ENCODE measurements at places on chromosomes 2 and 18. TPM values are rescaled to one million over a fixed set of nuclear protein-coding genes. Genes with fewer than 3 reads are reported as not detected.
A peak's percentile ranks its signal among the peaks of the same experiment; 100 is the strongest.

OTX1 gene
- not detected for total RNA-seq

ERFE gene
- total RNA-seq: 1.8 TPM

MPPE1 gene
- total RNA-seq: 38.2 TPM

SP140L gene
- total RNA-seq: 20.6 TPM

ALPI gene
- not detected for total RNA-seq

ALPG gene
- total RNA-seq: not detected

G6PC2 gene
- not detected for total RNA-seq

GPN1 gene
- total RNA-seq: 24.1 TPM

GCFC2 gene
- total RNA-seq: 9.2 TPM

R3HDM1 gene
- total RNA-seq: 33.2 TPM

DNA sequence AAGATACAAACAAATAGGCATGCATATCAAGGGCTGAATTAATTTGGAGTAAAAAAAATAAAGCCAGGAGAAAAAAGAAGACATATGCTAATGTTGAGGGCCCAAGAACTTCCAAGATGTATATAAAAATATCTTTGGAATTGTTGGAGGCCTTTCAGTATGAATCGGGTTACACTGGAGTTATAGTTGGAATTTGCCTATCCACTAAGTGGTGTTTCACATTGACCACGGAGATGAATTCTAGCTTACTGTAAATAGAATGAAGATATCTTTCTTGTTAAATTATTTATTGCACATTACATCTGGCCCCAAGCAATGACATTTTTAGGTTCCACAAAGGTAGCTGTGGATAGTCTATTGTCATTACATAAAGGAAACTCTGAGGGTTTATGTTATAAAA is 38.5 kb upstream of the TRIB2 start:
- H3K27ac ChIP-seq: no peak overlapping the region
- no peaks in the 10 kb centered on the region for H3K27me3 ChIP-seq

- peak overlapping the region; percentile 55 for H3K27ac ChIP-seq
- no peak for DNase-seq
- H3K36me3 ChIP-seq: no peaks in the 10 kb centered on the region
- peaks cover 51% of the 10 kb centered on the region for H3K4me1 ChIP-seq
Observed at GRCh38 chr2:226887940-226888339, 52.1 kb downstream of the RHBDD1 start.

- no peak for DNase-seq
- H3K27ac ChIP-seq: no peak overlapping the region
- peaks cover 45% of the 10 kb centered on the region for H3K4me1 ChIP-seq
- no peaks in the 10 kb centered on the region for H3K36me3 ChIP-seq
- no peaks in the 10 kb centered on the region for H3K27me3 ChIP-seq
Observed at GRCh38 chr18:7879717-7880116, 312.6 kb downstream of the PTPRM start.

- H3K27me3 ChIP-seq: peaks cover 7% of the 10 kb centered on the region
- no peaks in the 10 kb centered on the region for H3K36me3 ChIP-seq
- DNase-seq: no peak
- H3K4me1 ChIP-seq: no peaks in the 10 kb centered on the region
Observed at GRCh38 chr18:73959352-73959751, 188.3 kb downstream of the FBXO15 start.

DNA sequence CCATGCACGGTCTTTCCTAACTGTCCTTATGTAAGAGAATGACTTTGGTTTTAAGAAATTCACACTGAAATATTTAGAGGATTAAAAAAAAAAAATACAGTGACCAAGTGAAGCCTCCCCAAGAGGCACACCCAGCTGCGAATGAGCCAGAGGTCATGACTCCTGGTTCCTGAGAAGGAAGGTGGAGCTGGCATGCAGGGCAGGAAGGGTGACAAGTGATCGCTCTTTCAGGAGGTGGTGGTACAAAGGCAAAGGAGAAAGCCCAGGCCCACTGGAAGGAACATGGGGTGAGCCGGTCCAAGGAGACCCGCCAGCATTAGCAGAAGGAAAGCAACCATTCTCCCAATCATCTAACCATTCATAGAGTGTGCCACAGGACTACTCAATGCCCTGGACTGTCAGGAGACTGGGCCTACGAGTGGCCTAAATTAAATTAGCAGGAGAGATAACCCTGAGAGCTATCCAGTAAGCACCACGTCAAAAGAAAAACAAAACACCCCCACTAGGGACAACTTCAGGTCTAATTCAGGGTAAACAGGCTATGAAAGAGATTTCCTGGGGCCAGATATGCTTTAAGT is 7.8 kb downstream of the INO80C start:
- no peak overlapping the region for H3K4me3 ChIP-seq
- DNase-seq: no peak
- no peaks in the 10 kb centered on the region for H3K27me3 ChIP-seq
- H3K36me3 ChIP-seq: peaks cover 2% of the 10 kb centered on the region
- H3K27ac ChIP-seq: peak overlapping the region; percentile 87

GRCh38 chr18:48153613-48154481 is 223.4 kb upstream of the SMAD2 start:
- no peaks in the 10 kb centered on the region for H3K27me3 ChIP-seq
- no peak for DNase-seq
- H3K36me3 ChIP-seq: no peaks in the 10 kb centered on the region
- peaks cover 11% of the 10 kb centered on the region for H3K4me1 ChIP-seq

GRCh38 chr2:60066096-60066839 is 487.2 kb downstream of the BCL11A start:
- H3K4me3 ChIP-seq: no peak overlapping the region
- H3K36me3 ChIP-seq: no peaks in the 10 kb centered on the region
- no peak for DNase-seq
- no peak overlapping the region for H3K27ac ChIP-seq

- peaks cover 3% of the 10 kb centered on the region for H3K4me1 ChIP-seq
- peaks cover 8% of the 10 kb centered on the region for H3K36me3 ChIP-seq
- H3K27me3 ChIP-seq: no peaks in the 10 kb centered on the region
- no peak for DNase-seq
- H3K27ac ChIP-seq: no peak overlapping the region
- no peak overlapping the region for H3K4me3 ChIP-seq
Observed at GRCh38 chr2:190431907-190432306, 23.8 kb downstream of the MFSD6 start.

DNA sequence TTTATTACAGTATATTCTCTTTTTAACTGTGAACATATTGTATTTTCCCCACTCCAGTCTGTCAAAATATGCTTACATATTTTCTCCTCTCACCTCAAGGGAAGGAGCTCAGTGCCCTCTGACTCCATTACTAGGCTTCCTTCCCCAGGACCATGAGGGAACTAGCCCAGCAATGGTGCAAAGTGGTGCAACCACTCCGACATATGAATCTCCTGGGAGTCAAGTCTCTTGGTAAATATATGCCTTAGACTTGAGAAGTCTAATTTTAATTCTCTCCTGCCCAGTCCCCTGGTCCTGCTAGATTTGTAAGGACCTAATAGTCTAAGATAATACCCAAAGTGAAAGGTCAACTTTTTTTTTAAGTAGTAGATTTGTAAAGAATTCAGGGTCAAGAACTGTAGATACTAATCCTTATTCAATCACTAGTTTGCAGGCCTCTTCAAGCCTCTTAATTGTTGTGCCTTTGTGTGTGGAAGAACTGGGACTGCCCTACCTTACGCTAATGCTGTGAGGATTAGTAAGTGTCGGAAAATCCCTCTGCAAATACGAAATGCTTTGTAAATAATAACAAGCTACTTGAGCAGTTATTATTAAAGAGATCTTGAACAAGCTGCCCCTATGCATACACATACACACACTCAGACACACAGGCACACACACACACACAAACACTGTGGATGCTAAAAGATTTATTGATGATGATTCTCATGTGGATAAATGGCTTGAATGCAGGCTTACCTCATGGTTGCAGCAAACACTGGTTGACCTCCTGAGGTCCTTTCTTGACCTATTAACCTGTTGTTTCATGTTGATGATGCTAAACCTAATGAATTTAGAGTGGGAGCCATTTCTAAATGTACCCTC is 251.2 kb upstream of the PARD3B start:
- no peak overlapping the region for H3K4me3 ChIP-seq
- peaks cover 5% of the 10 kb centered on the region for H3K27me3 ChIP-seq
- H3K4me1 ChIP-seq: no peaks in the 10 kb centered on the region
- no peak overlapping the region for H3K27ac ChIP-seq
- no peak for DNase-seq
- H3K36me3 ChIP-seq: no peaks in the 10 kb centered on the region

GRCh38 chr18:12880541-12880910 is 3.5 kb downstream of the PTPN2 start:
- no peak overlapping the region for H3K4me3 ChIP-seq
- H3K36me3 ChIP-seq: no peaks in the 10 kb centered on the region
- no peak for DNase-seq

- H3K36me3 ChIP-seq: no peaks in the 10 kb centered on the region
- H3K4me3 ChIP-seq: no peak overlapping the region
- no peak overlapping the region for H3K27ac ChIP-seq
Observed at GRCh38 chr2:30631051-30631671, 176.1 kb downstream of the CAPN13 start.

DNA sequence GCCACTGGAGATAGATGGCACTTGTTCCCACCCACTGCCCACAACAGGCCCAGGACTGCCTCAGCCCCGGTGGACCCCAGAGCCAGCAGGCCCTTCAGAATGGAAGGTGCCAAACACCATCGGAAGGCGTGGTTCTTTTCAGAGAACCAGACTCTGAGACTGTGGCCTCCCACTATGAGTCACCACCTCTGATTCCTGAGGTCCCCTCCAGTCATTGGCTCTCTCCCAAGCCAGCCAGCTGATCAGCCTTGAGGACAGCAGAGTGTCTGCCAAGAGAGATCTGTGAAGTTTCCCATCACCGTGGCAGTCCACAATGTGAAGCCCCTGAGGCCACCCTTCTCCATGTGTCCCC is 10.4 kb upstream of the MAP3K2 start:
- H3K36me3 ChIP-seq: no peaks in the 10 kb centered on the region
- no peak overlapping the region for H3K4me3 ChIP-seq
- DNase-seq: no peak
- peak overlapping the region; percentile 98 for H3K27ac ChIP-seq

- peak within 1 kb of the TSS; percentile 84 for H3K4me3 ChIP-seq
- no peaks in the 10 kb centered on the region for H3K27me3 ChIP-seq
- DNase-seq: peak; percentile 83
- peak within 1 kb of the TSS; percentile 80 for H3K27ac ChIP-seq
- H3K4me1 ChIP-seq: peaks cover 43% of the 10 kb centered on the region
Observed at GRCh38 chr2:204544961-204545860, at the start of gene PARD3B. PARD3B (plus strand) TSS chr2:204545475; CDS start chr2:204546000, 525 bp downstream.

DNA sequence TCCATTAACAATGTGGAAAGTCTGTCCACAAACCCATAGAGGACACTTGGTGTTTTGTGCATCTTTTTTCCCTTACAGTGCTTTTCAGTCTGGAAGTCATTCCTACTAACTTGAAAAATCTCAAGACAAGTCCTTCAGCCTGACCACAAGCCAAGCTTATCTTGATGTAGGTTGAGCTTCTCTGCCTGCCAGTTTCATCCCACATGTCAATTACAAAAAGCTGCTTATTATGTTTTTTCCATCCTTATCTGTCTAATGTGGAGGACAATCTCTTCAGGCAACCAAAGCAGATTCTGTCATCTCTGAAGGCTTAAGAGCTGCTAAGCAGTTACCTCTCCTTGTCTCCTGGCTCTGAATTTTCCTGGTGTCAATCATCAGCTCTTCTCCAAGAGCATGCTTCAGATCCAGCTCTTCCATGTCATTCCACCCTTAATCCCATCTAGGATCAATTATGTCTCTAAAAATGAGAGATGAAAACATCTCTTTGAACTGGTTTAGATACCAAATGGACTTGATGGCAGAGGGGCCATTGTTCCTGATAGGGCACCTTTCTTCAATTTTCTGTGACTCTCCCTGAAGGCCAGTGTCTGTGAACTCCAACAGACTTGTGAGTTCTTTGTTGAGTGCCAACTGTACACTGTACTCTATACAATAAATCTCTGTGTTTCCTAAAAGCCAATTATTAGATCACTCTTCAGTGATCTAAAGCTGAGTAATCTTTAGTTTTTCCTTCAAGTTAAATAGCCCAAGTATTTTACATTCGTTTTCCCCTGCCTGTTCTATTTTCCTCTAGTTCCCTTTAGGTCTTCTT is 208.6 kb downstream of the RBM43 start:
- no peaks in the 10 kb centered on the region for H3K27me3 ChIP-seq
- H3K4me3 ChIP-seq: no peak overlapping the region
- DNase-seq: no peak
- no peaks in the 10 kb centered on the region for H3K36me3 ChIP-seq
- no peak overlapping the region for H3K27ac ChIP-seq

GRCh38 chr2:74500578-74500946 is 1.2 kb upstream of the LBX2 start:
- no peak overlapping the region for H3K27ac ChIP-seq
- no peak overlapping the region for H3K4me3 ChIP-seq
- H3K27me3 ChIP-seq: peaks cover 25% of the 10 kb centered on the region
- peaks cover 59% of the 10 kb centered on the region for H3K4me1 ChIP-seq
- DNase-seq: no peak

GRCh38 chr18:24246143-24246542 is 107.3 kb downstream of the CABYR start:
- no peaks in the 10 kb centered on the region for H3K4me1 ChIP-seq
- H3K27ac ChIP-seq: no peak overlapping the region
- H3K4me3 ChIP-seq: no peak overlapping the region
- H3K36me3 ChIP-seq: peaks cover 3% of the 10 kb centered on the region

DNA sequence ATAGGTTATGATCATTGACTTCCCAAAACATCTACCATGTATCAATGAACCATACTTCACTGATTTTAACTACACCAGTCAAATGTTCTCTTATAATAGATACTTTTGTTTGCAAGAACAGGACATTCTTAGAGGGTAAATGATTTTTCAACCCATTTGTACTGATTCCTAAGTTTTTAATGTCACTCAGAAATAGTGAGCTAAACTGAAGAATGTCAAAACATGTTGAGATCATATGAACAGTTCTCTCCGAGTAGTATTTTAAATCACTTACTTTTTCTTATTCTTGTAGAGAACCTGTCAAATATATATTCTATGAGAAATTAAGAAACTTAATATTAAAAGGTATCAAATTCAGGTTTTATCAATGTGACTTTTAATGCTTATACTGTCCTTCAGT is 1362.9 kb upstream of the SLC39A10 start:
- H3K36me3 ChIP-seq: no peaks in the 10 kb centered on the region
- no peak overlapping the region for H3K27ac ChIP-seq
- H3K27me3 ChIP-seq: peaks cover 8% of the 10 kb centered on the region
- H3K4me1 ChIP-seq: no peaks in the 10 kb centered on the region
- DNase-seq: no peak

DNA sequence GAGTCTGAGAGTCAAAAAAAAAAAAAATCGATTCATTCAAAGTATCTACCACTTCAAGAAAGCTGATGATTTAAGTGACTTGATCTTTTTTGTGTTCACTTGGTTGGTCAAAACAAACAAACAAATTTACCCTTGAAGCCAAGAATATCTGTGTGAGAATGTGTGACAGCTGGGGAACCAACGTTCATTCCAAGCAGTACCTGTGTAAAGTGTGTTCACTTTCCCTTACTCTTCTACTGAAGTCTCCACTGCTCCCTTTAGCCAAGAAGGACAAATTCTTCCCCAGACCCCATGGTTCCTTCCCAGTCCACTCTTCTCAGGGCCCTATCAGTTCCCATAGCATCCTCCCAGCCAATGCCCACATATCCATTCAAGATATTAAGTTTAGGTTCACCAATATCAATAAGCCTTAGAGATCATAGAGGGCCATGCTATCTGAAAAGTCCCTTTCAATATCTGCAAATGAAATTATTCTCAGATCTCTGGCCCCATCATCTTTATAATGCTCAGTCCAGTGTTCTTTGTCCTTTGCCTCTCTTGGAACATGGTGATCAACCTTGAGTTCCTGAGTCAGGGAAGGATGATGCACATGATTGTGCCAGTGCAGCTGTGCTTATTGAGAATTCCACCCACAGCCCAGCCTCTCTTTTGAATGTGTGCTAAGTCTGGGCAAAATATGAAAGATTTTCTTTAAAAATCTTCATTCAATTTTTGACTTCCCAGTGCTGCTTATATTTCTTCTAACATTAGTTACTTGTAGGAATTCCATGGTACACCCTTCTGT is 82.8 kb upstream of the DTNA start:
- no peak overlapping the region for H3K4me3 ChIP-seq
- H3K27ac ChIP-seq: no peak overlapping the region
- DNase-seq: no peak
- H3K4me1 ChIP-seq: no peaks in the 10 kb centered on the region
- H3K27me3 ChIP-seq: peaks cover 14% of the 10 kb centered on the region
